ENCODE measurements at places on chromosomes 5 and 9. TPM values are rescaled to one million over a fixed set of nuclear protein-coding genes. Genes with fewer than 3 reads are reported as not detected.

- DNase-seq = no peak
Measured at GRCh38 chr5:150631326-150631701, 9.1 kb upstream of the SYNPO start.

- no peak for DNase-seq
Measured at GRCh38 chr9:97372580-97372979, 39.3 kb upstream of the TDRD7 start.

- no peak for DNase-seq
Measured at GRCh38 chr5:2039180-2039531, 156.4 kb upstream of the IRX4 start.

DNA sequence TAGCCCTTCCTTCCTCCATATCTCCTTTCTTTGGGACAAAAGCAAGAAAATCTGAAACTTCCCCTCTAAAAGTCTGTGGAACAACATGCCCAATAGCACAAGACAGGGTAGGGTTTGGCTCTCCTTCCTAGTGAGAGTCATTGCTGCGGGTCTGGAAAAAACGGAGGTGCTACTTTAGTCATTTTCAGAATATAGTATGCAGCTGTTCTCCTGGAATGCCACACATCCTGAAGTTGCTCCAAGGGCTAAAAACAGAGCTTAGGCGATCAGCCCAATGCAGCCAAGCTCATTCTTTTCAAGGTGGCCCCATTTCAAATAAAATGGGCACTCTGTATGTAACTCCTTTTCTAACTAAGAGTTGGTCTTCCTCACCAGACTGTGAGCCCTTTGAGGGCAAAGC lies 39.5 kb upstream of the MYOT start:
- DNase-seq = no peak

DNA sequence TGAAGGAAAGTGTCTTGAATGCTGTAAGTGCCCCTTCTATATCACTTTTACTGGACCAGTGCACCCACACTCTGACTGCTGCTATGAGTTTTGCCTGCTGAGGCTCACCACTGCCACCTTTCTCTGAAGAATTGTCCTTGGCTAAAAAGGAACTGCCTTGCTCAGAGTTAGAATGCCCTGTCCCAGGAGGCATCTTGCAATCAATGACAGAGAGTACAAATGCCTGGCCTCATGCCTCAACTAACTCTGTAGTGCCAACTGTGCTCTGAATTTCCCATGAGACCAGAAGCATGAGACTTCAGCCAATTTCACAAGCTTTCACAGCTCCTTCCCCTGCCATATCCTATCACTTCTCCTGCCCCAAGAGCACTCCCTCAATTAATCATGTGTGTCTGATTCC lies 569.7 kb downstream of the ZNF608 start:
- DNase-seq = no peak

Gene MELK
- 1.2 TPM for total RNA-seq

Gene CDO1
- total RNA-seq = 20.1 TPM

Gene TSSK1B
- not detected for total RNA-seq

Gene MAST4
- total RNA-seq = 52.6 TPM
